ENCODE measurements at places on chromosomes 1 and 21.

- DNase-seq = no peak
These were observed 6.4 kb upstream of the RGS2 start for GRCh38 chr1:192802406-192802805.

DNA sequence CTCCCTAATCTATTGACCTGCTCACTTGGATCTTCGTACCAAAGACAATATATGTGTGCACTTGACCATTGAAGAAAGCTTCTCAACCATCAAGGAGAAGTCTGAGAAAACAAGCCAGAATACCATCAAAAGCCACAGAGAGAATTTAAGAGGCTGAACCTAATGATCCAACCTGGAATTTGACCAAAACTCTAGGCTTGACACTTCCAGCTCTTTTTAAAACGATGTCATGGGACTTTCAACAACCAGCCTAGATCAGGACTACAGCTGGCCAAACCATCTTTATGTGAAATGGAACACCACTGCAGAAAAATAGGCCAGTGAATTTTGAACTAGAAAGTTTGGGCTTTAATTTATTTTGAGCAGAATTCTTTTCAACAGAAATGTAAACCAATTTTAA lies 444.4 kb downstream of the LTN1 start:
- no peak for DNase-seq

DNA sequence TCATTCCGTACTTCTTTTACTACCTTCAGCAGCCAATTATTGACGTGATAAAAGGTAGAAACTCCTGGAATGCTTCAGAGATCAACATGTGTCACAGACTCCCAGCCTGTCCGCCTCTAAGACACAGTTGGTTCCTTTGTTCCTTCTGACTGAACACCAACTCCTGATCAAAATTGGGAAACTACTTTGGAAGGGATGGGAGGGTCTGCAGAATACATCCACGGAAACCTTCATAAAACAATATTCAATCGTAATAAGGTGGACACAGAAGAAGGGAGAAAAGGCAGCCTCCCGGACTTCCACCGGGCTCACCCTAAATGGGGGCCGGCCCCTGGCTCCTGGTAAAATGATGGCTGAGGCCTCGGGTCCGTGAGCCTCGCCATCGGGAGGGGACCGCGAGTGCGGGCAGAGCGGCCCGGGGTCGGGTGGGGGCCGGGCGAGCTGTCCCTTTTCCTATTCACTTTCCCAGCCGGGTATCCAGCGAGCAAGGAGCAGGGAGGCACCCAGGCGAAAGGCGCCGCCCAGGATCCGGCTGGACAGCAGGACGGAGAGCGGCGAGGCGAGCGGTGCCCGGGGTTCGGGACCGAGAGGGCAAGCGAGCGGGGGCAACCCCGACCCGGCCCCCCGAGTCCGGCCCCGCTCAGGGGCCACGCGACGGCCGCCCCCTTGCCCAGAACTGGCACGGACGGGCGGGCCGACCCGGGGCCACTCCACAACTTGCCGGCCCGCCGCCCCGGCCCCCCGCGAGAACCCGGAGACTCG lies 805 bp downstream of the NRIP1 start:
- peak; percentile 63 for DNase-seq

GRCh38 chr1:85174503-85174902 lies 26.3 kb downstream of the SYDE2 start:
- DNase-seq = no peak

GRCh38 chr1:32448773-32449456 lies 16.0 kb upstream of the ZBTB8B start:
- DNase-seq = no peak

- DNase-seq = no peak
These were observed 488.7 kb upstream of the USP24 start for GRCh38 chr1:55703726-55704363.

DNA sequence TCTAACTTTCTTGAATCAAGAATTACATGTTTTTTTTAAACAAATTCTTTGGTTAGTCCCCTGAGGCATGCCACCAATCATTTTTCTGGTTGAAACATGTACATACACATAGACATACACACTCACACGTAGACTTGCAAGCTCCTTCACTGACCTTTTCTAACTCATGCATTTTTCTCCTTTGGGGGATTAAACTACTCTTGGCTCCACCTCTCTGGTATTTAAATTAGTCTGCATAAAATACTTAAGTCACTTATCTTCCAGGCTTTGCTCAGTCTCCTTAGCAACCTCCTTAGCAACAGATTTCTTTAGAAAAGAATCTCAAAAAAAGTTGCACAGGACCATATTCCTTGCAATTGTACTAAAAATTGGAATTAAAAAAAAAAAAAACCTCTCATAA lies 440.9 kb upstream of the LRRC7 start:
- DNase-seq = no peak

GRCh38 chr1:197356723-197357533 lies 88.9 kb downstream of the CRB1 start:
- peak; percentile 45 for DNase-seq

GRCh38 chr1:77283701-77284425 lies 2.0 kb downstream of the AK5 start:
- DNase-seq = no peak

- no peak for DNase-seq
These were observed at the start of gene IFNGR2 for GRCh38 chr21:33403128-33403785. Gene IFNGR2 (plus strand): TSS chr21:33403413. CDS start chr21:33403544, 131 bp downstream.

- DNase-seq = no peak
These were observed 140.6 kb upstream of the SAMSN1 start for GRCh38 chr21:14686466-14687267.

GRCh38 chr1:77044133-77044849 lies 174.9 kb downstream of the PIGK start:
- no peak for DNase-seq

DNA sequence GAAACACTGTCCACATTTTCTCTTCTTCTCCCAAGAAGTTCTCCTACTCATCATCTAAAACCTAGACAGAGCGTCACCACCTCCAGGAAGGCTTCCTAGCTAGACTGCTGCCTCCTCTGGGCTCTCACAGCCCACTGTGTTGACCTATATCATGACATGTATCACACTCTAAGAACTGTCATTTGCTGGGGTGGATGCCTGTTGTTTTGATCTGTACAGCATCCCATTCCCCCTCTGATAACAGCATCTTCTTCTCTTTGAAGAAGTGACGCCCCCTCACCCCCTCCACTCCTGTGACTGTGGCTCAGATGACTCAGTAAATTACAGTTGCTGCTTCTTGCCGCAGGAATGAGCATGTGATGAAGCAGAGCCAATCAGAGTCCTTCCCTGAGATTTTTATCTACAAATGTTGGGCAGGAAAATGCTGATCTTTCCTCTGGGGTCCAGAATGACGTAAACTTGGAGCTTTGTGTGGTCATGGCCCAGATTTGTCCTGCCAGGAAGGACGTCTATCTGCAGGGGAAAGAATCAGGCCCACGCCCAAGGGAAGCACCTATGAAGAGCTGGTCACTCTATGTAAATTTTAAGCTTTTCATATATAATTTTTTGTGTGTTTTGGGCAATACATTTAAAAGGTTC lies 28.0 kb upstream of the FOXO6 start:
- no peak for DNase-seq

- DNase-seq = no peak
These were observed 122.0 kb downstream of the SEC16B start for GRCh38 chr1:177847843-177848242.

GRCh38 chr1:157193702-157194391 lies 55.7 kb upstream of the ETV3 start:
- peak; percentile 32 for DNase-seq

DNA sequence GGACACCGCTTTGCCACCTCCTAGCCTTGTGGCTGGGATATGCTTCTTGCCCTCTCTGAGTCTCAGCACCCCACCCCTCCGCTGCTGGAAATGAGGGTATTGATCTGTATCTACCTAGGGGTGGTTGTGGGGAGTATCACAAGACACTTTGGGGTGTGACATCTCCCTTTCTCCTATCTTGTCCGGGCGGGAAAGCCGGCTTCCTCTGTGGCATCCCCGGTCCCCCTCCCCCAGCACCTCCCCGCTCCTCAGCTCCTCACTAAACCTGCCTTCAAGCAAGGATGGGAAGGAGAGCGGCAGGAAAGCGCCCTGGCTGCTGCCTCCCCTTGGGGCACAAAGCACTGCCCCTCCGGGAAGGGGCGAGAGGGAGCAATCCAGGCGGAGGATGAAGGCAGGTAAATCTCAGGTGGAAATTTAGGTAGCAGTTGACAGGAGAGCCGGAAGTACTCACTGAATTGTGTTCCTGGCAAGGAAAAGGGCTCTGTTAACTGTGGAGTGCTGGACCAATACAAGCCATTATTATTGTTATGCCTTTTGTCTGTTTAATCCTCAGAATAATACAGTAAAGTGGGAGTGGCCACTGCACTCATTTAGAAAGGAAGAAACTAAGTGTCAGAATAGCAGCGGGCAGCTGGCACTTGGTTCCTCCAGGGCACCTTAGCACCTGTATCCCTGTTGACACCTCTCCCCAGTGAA lies 49.0 kb upstream of the LRP8 start:
- DNase-seq = no peak

- DNase-seq = no peak
These were observed 988.1 kb upstream of the B3GALT2 start for GRCh38 chr1:194174528-194174927.

DNA sequence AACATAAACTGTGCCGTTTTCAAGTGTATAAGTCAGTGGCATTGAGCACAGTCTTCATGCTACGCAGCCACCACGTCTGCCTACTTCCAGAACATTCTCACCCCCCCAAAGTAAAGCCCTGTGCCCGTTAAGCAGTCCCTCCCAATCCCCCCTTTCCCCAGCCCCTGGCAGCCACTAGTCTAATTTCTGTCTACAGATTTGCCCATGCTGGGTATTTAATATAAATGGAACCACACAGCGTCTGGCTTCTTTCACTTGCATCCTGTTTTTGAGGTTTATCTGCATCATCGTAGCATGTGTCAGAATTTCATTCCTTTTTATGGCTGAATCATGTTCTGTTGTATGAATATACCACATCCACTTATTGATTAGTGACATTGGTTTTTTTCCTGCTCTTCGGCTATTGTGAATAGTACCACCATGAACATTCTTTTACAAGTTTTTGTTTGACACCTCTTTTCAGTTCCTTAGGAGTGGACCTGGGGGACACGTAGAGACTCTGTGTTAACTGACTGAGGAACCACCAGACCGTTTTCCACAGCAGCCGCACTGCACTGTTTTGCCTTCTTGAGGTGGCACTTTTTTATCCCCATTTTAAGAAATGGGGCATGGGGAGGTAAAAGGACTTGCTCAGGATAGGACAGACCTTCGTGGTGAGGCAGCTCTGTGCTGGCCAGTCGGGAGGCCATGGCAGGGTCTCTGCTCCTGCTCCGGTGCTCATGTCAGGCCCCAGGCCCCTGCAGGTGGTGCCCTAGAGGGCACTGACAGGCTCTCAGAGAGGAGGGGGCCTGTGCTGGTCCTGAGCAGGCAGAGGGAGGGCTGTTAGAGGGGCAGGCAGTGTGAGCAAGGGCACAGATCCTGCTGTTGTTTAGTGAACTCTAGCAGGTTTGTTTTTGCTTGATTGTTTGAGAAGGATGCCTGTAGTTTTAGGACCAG lies 123.8 kb downstream of the PCBP3 start:
- no peak for DNase-seq

DNA sequence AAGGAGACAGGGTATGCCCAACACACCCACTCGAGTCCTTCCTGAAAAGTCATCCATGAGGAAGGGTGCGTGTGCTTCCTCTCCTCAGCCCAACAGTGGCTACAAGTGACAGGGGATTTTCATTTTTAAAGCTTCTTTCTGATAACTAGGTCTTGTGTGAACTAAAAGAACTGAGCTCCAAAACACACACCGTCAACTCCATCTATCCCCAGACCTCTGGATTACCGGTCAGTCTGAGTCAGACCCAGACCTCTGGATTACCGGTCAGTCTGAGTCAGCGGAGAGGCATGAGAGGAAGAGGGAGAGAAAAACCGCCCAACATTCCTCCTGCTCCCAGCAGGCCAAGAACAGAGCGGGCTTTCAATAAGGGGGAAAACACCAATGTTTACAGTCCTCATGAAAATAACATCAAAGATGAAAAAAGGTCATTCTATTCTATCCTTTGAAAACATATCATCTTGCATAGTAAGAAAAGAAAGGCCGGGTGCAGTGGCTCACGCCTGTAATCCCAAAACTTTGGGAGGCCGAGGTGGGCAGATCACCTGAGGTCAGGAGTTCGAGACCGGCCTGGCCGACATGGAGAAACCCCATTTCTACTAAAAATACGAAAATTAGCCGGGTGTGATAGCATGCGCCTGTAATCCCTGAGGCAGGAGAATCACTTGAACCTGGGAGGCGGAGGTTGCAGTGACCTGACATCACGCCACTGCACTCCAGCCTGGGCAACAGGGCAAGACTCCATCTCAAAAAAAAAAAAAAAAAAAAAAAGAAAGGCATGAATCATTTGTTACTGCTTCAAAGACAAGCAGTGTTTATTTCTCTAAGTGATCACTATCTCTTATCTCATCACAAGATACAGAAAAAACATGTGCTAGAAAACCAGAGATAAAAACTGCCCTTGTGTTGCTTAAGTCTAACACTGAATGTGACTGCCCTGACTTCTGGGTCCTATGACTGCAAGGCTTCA lies 3.4 kb downstream of the PTTG1IP start:
- DNase-seq = no peak

GRCh38 chr1:26923711-26924110 lies 2.2 kb downstream of the NUDC start:
- no peak for DNase-seq

DNA sequence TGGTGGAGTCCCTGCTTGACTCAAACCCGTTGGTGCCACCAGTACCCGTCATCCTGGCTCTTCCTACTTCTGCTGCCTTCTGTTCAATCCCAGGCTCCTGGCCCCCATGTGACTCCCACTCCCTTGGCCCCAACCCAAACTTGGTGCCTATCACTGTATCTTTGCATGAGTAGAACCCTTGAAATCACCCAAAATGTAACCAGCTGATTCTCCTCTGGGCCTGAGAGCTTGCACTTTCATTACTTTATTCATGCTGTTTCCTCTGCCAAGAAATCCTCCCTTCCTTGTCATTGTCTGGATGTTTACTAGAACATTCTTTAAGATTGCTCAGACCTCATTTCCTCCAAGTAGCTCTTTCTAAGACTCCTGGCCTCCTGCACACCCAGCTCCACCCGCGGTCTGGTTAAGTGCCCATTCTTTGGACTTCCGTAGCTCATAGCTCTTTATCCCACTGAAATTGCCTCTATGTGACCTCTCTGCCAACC lies 15.7 kb downstream of the PTAFR start:
- DNase-seq = no peak

DNA sequence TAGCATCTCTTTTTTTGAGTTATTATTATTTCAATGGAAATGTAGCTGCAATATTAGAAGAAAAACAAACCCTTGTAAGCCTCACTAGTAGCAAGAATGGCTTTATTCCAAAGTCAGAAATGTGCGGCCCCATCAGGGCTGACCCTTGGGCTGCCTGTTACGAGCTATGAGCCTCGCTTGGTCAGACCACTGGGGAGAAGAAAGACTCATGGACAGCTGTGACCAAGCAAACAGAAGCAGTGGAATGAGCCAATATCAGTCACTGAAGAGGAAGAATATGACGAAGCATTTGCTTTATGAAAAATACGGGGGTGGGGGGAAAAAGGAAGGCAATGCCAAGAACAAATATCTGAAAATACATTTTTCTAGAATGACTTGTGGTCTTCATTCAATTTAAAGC lies 504.5 kb downstream of the LMO4 start:
- DNase-seq = no peak

- no peak for DNase-seq
These were observed at the start of gene CYP4B1 for GRCh38 chr1:46798810-46799209. Gene CYP4B1 (plus strand): TSS chr1:46799046. CDS start chr1:46799082, 36 bp downstream.

- peak; percentile 74 for DNase-seq
These were observed at the start of gene RALGPS2 for GRCh38 chr1:178724728-178725465. Gene RALGPS2 (plus strand): TSS chr1:178725244. CDS start chr1:178776765, 51,521 bp downstream.

GRCh38 chr1:3539707-3540425 lies 71.4 kb downstream of the MEGF6 start:
- peak; percentile 12 for DNase-seq
